ENCODE measurements at places on chromosomes 3 and 15.

DNA sequence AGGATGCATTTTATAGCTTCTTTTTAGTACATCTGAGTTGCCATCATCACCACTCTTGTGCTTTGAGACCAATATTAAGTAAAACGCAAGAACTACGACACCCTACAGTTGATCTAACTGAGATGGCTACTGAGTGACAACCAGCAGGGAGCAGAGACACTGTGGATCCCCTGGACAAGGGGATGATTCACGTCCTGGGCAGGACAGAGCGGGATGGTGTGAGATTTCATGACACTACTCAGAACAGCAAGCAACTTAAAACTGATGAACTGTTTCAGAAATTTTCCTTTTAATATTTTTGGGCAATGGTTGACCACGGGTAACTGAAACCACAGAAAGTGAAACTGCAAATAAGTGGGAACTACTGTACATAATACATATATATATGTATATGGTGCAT, 299.2 kb downstream of the ADAMTS17 start:
- H3K4me3 ChIP-seq, result no peak overlapping the region
- no peaks in the 10 kb centered on the region for H3K27me3 ChIP-seq
- DNase-seq, result no peak
- H3K4me1 ChIP-seq, result no peaks in the 10 kb centered on the region
- H3K27ac ChIP-seq, result no peak overlapping the region

DNA sequence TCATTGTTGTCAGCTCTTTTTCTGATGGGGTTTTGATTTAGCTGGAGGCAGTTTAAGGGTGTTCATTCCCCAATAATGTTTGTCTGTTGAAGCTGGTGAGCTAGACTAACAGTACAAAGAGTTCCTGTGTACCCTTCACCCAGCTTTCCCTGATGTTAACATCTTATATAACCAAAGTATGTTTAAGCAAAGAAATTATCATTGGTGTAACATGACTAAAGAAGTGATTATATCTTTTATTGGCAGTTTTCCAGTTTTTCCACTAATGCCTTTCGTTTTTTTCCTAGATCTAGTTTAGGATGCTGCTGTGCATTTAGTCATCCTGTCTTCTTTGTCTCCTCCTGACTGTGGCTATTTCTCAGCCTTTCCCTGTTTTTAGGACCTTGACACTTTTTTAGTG, 165.6 kb downstream of the LPP start:
- no peaks in the 10 kb centered on the region for H3K27me3 ChIP-seq
- no peak for DNase-seq
- H3K4me3 ChIP-seq, result no peak overlapping the region
- H3K4me1 ChIP-seq, result peaks cover 34% of the 10 kb centered on the region

DNA sequence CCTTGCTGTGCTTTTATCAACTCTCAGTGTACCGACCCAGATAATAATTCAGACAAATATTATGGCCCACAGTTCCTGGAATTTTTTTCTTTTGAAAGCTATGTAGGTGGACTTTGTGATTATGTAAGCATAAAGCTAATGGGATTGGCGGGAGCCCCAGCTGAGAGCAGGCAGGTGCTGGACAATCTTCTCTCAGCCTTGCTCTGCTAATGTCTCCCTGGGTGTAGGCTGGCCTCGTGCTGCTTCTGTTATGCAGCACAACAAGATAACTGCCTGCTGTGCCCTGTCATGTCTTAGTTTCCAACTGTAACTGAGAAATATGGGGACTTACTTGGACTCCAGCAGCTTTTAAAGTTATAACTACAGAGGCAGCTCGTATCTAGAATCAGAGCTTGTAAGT, 415.0 kb downstream of the PDCD6IP start:
- no peak for DNase-seq
- H3K4me3 ChIP-seq, result no peak overlapping the region
- H3K27me3 ChIP-seq, result no peaks in the 10 kb centered on the region
- H3K36me3 ChIP-seq, result no peaks in the 10 kb centered on the region

- H3K27ac ChIP-seq, result no peak overlapping the region
- H3K4me3 ChIP-seq, result no peak overlapping the region
- no peaks in the 10 kb centered on the region for H3K27me3 ChIP-seq
- H3K4me1 ChIP-seq, result no peaks in the 10 kb centered on the region
- no peak for DNase-seq
These were observed 25.2 kb downstream of the LRRK1 start for GRCh38 chr15:100944244-100944895.

DNA sequence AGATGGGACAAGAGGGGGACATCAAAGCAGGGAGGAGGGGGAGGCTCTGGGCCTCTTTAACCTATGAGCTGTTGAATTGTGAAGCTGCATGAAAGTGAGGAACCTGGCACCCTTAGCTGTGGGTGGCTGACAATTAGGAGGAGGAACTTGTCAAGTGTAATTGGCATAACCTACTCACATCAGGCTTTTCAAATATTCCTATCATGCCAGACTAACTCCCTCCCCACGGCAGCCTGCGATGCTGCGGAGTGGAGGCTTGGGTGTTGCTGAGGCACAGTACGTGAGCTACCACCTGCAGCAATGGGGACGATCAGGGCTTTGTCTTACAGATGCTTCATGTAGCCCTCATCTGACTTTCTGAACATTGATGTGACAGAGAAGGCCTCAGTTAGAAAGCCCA, 180.7 kb upstream of the SNTN start:
- H3K27me3 ChIP-seq, result no peaks in the 10 kb centered on the region
- DNase-seq, result no peak
- no peaks in the 10 kb centered on the region for H3K36me3 ChIP-seq
- no peaks in the 10 kb centered on the region for H3K4me1 ChIP-seq
- no peak overlapping the region for H3K4me3 ChIP-seq
- H3K27ac ChIP-seq, result no peak overlapping the region

- no peaks in the 10 kb centered on the region for H3K36me3 ChIP-seq
- no peak overlapping the region for H3K27ac ChIP-seq
- no peak overlapping the region for H3K4me3 ChIP-seq
- H3K4me1 ChIP-seq, result peaks cover 14% of the 10 kb centered on the region
These were observed 58.9 kb downstream of the ITGA11 start for GRCh38 chr15:68373028-68373427.

GRCh38 chr3:149716984-149717383, 35.3 kb downstream of the COMMD2 start:
- H3K27ac ChIP-seq, result no peak overlapping the region
- no peaks in the 10 kb centered on the region for H3K36me3 ChIP-seq

GRCh38 chr15:34652726-34653033, 69.2 kb upstream of the GOLGA8B start:
- H3K36me3 ChIP-seq, result no peaks in the 10 kb centered on the region
- no peaks in the 10 kb centered on the region for H3K27me3 ChIP-seq
- H3K27ac ChIP-seq, result no peak overlapping the region
- H3K4me3 ChIP-seq, result no peak overlapping the region

DNA sequence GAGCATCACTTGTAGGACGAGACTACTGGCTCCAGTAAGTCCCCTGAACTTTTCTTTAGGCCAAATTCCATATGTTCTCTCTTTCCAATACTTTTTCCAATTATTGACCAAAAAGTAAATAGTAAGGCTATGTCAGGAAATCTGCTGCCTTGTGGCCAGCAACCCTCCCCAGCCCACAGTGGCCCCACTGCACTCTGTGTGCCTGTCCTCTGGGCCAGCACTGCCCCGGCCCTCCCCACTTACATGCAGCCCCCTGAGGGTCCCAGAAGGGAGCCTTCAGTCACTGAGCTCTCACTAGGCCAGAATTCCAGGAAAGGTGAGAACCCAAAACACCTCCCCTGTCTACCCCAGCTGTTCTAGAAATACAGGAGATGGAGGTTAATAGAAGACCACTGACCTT, 21.3 kb upstream of the ALDH1A3 start:
- H3K27ac ChIP-seq, result no peak overlapping the region
- H3K36me3 ChIP-seq, result no peaks in the 10 kb centered on the region
- H3K4me1 ChIP-seq, result no peaks in the 10 kb centered on the region
- DNase-seq, result no peak
- H3K27me3 ChIP-seq, result no peaks in the 10 kb centered on the region

GRCh38 chr3:42694366-42694765, 8.2 kb downstream of the HHATL start:
- H3K27ac ChIP-seq, result no peak overlapping the region
- no peak for DNase-seq
- H3K4me3 ChIP-seq, result no peak overlapping the region
- no peaks in the 10 kb centered on the region for H3K36me3 ChIP-seq
- no peaks in the 10 kb centered on the region for H3K27me3 ChIP-seq
- peaks cover 15% of the 10 kb centered on the region for H3K4me1 ChIP-seq

DNA sequence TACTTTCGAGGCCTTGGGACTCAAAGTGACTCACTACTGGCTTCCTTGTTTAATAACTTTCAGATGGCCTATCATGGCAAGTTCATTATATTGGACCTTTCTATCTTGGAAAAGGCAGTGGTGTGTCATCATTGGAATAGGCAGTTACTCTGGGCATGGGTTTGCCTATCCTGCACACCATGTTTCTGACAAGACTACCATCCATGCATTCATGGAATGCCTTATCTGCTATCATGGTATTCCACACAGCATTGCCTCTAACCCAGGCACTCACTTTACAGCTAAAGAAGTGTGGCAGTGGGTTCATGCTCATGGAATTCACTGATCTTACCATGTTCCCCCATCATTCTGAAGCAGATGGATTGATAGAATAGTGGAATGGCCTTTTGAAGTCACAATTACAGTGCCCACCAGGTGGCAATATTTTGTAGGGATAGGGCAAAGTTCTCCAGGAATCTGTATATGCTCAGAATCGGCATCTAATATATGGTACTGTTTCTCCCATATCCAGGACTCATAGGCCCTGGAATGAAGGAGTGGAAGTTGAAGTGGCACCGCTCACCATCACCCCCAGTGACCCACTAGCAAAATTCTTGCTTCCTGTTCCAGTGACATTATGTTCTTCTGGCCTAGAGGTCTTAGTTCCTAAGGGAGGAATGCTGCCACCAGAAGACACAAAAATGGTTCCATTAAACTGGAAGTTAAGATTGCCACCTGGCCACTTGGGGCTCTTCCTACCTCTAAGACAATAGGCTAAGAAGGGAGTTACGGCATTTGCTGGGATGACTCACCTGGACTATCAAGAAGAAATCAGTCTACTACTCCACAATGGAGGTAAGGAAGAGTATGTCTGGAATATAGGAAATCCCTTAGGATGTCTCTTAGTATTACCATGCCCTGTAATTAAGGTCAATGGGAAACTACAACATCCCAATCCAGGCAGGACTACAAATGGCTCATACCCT, 1161.4 kb downstream of the SI start:
- no peak for DNase-seq
- H3K4me1 ChIP-seq, result no peaks in the 10 kb centered on the region
- H3K27ac ChIP-seq, result no peak overlapping the region
- H3K27me3 ChIP-seq, result no peaks in the 10 kb centered on the region
- H3K36me3 ChIP-seq, result no peaks in the 10 kb centered on the region
- H3K4me3 ChIP-seq, result no peak overlapping the region

- peak overlapping the region; percentile 89 for H3K27ac ChIP-seq
- DNase-seq, result no peak
- H3K4me1 ChIP-seq, result peaks cover 13% of the 10 kb centered on the region
- H3K27me3 ChIP-seq, result no peaks in the 10 kb centered on the region
- H3K4me3 ChIP-seq, result peak overlapping the region; percentile 92
These were observed 636 bp upstream of the SNRPA1 start for GRCh38 chr15:101295607-101296161.

- H3K4me3 ChIP-seq, result no peak overlapping the region
- no peaks in the 10 kb centered on the region for H3K27me3 ChIP-seq
- no peaks in the 10 kb centered on the region for H3K4me1 ChIP-seq
- DNase-seq, result no peak
- H3K27ac ChIP-seq, result no peak overlapping the region
These were observed 149.9 kb upstream of the PDZRN3 start for GRCh38 chr3:73774645-73775044.

DNA sequence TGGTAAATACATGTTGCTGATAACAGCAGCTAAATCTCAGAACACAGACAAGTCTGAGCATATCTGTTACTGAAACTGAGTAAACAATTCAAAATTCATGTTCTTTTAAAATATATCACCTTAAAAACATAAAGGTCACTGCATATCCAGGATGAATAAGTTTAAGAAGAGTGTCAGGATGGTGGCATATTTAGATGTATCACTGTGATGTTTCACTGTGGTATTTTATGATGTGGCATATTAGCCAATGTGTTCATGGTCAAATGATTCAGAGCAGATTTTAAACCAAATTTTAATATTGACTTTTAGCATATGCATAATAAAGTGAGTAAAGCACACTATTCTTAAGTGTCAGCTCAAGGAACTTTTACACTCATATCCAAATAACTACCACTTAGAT, 346.4 kb upstream of the DPPA4 start:
- H3K4me3 ChIP-seq, result no peak overlapping the region
- H3K36me3 ChIP-seq, result no peaks in the 10 kb centered on the region
- H3K4me1 ChIP-seq, result no peaks in the 10 kb centered on the region
- no peaks in the 10 kb centered on the region for H3K27me3 ChIP-seq
- no peak overlapping the region for H3K27ac ChIP-seq

DNA sequence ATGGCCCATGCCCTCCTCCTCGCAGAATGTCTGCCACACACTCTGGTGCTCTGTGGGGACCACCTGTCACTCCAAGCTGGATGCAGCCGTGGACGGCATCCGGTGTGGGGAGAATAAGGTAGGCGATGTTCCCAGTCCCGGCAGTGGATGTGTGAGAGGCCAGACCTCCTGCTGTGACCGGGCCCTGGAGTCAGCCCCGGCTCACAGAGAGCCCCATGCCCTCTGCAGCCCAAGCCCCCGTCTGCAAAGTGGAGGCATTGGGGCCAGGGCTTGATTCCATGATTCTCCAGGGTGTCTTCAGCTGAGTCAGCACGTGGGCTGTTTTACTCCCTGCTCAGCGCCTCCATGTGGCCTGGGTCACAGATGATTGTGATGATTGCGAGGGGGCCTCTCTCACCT, 32.2 kb downstream of the GOLGA6L10 start:
- H3K36me3 ChIP-seq, result no peaks in the 10 kb centered on the region
- no peak overlapping the region for H3K4me3 ChIP-seq
- no peaks in the 10 kb centered on the region for H3K4me1 ChIP-seq
- no peak overlapping the region for H3K27ac ChIP-seq
- H3K27me3 ChIP-seq, result no peaks in the 10 kb centered on the region

DNA sequence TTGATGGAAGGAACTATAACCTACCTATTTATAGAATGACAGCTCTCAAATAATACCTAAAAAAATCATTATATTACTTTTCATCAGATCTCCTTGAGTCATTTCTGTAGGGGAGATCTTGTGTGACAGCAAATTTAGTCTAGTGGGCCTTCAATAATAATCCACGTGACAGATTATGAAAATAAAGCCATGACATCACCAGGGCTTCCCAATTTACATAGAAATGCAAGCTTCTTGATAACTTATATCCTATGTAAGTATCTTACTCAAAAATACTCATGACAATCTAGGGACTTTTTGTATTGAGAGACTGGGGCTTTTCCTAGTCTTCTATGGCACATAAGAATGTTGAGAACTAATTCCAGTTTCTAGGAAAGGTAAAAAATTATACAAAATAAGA, 21.6 kb downstream of the IFT57 start:
- H3K4me3 ChIP-seq, result no peak overlapping the region
- no peak for DNase-seq
- no peaks in the 10 kb centered on the region for H3K27me3 ChIP-seq
- no peak overlapping the region for H3K27ac ChIP-seq

Measured in heart left ventricle (tissue), 16 donors.